ENCODE measurements at places on chromosomes 6 and 20. TPM values are rescaled to one million over a fixed set of nuclear protein-coding genes. Genes with fewer than 3 reads are reported as not detected.
A peak's percentile ranks its signal among the peaks of the same experiment; 100 is the strongest.

ULBP2 gene
- polyA plus RNA-seq, result 4.5 TPM

- DNase-seq, result no peak
Measured at GRCh38 chr6:96246563-96246962, 230.8 kb downstream of the FUT9 start.

DNA sequence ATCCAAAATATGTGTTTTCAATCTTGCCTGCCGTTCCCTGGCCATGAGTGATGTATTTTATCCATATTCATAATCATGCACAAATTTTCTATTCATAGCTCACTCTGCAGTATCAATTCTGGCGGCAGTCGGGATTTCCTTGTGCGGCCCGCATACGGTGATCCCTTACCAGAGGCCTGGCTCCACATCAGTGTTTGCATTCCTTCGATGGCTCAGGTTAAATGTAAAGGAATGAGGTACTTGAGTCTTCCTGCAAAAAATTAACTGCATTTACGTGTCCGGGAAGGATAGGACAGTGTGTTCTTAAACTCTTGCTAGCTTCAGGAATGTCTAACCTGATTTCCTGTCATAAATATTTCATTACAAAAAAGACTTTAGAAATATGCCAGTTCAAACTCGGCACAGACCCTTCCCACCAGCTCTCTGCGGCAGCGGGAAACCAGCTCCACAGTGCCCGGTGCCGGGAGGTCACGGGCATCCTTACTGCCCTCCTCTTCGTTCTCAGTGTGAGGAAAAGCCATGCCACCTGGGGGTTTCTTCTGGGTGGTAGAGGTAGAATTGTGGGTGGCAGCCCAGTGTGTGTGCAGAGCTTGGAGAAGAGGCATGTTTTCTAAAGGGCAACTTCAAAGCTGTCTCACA, 154.5 kb downstream of the MOXD1 start:
- DNase-seq, result no peak

DNA sequence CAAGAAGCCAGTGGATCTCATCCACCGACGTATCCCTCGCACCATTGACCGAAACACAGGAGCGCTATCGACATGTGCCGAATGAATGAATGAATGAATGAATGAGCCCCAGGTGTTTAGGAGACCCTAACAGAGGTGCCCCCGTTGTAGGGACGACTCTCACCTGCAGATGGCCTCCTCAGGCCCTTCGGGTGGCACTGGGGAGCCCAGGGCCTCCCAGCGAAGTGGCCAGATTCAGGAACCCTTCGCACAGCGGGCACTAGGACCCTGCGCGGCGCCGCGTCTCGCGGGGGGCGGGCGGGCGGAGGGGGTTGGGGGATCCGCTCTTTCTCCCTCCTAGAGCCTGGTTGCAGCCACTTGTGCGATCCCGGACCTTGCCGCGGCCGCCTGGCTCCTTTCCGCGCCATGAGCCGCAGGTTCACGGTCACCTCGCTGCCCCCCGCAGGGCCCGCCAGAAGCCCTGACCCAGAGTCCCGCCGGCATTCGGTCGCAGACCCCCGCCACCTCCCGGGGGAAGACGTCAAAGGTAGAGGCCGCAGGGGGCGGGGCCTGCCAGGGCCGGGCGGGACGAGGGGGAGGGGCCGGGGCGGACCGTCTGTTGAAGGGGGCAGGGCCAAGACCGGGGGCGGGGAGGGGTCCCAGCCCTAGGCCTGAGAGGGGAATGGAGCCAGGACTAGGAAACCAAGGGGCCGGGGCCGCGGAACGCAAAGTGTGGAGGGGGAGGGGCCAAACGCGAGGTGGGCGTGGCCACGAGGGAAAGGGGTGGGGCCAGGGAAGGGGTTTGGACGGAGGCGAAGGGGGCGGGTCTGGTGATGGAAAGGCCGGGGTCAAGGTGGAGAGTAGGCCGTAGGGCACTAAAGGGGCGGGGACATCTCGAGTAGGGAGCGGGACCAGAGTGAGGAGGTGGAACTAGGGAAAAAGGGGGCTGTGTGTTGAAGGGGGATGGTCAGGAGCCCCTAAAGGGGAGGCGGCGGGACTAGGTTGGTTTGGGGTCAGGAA, 7.4 kb upstream of the SLC12A5 start:
- DNase-seq, result peak; percentile 82

Data from A549 (cell line).